ENCODE measurements at places on chromosomes 2 and 18.

- peak; percentile 34 for DNase-seq
Observed at GRCh38 chr2:19312949-19313348, 45.5 kb downstream of the OSR1 start.

DNA sequence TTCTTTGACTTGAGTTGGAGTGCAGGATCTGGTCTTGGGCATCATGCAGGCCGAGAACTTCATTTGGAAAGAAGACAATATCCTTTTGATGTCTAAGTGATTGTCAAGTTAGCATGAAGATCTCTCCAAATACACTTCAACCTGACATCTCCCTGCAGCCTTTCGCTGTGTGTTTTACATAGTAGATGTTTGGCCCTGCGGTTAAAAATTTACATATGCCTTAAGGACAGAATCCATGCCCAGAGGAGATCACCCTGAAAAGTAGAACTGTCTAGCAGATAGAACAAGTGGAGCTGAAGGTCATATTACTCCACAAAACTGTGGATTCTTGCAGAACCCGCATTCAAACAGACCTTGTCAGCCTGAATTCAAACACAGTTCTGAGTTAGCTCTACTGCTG, 409.9 kb downstream of the LPIN1 start:
- no peak for DNase-seq

DNA sequence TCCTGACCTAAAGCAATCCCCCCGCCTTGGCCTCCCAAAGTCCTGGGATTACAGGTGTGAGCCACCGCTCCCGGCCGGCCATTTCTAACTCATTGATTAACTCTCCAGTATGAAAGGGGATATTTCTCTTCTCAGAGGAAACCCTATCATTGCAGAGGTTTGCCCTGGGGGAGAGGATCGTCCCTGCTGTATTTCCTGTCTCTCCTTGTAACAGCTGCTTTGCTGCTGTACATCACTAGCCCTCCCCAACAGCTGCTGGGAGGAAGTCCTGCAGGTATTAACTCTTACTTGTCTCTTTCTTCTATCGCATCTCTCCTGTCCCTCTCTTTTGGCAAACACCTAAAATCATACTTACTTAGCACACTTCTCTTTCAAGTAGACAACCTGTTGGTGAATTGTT, 219.0 kb upstream of the DSEL start:
- DNase-seq = no peak

GRCh38 chr2:8750221-8750620, 68.4 kb downstream of the ID2 start:
- DNase-seq = no peak

DNA sequence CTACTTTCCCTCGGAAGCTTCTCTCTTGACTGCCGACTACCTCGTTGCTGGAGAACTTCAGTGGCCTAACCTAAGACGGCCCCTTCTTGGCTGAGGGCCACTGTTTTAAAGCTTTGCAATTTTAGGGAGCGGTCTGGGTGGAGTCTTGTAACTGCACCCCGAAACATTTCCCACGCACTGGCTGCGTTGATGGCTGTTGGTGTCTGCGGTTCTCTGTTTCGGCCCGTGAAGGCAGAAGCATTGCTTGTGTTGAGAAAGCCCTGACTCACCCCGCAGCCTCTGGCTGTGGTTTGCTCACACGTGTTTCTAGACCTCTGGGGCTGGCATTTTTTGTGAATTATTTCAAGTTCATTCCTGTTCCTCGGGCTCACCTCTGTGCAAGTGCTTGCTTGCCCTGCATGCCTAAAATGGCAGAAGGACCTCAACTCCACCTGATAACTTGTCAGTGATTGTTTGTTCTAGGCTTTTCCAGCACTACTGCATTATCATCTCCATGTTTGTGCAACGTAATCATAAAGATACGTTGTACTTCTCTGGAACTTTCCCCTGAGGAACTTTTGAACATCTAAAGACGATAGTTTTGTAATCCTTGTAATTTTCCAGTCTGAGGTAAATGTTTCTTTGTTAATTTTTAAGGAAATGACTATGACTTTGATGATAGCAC, 94.2 kb upstream of the DLX2 start:
- peak; percentile 93 for DNase-seq

DNA sequence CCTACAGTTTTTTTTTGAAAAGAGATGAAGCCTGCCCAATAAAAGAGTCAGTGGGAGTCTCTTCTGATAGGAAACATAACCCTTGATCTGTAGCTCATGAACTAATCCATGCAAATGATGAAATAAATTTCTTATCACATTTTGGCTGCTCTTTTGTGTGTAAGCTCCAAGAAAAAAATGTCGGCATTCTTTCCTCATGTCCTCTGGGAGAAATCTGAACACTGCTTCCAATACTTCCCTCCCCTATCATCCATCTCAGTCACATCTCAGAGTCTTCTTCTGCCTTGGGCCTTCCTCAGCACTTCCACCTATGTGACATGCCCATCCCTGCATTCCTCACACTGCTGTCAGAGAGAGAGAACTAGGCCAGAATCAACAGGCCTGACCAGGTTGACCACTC, 395.7 kb upstream of the ST6GAL2 start:
- DNase-seq = no peak

DNA sequence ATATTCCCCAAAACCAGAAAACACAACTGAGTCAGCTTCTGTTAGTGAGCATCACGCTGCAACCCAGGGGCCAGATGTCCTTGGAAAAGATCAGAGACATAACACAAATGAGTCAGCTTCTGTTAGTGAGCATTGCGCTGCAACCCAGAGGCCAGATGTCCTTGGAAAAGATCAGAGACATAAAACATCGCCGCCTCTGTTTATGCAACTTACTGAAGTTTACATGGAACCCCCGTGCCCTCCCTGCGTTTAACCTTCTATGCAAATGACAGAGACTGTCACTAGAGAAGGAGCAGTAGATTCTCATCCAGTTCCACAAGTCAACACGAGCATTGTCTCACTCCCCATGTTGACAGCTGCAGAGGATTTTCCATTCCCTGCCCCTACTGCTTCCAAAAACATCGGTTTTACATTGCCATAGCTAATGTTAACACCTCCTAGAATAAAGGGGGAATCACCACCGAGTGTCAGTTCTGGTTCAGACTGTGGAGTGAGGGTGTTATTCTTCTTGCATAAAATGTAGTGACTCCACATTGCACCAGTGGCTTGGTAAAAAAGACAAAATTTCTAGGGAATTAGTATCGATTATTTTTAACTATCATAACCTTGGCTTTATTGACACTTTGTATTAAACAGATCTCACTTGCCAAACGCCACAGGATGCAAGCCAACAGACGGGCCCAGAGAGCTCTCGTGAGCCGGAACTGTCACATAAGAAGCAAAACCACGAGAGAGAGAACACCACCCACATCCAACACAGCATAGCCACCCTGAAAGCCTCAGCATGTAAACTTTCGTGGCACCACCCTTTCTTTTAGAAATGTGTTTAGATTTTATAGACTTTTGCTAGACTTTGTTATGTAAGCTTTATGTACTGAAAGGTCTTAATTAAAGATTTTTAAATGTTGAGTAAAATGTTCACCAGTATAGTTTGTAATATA, 87.7 kb downstream of the SH3YL1 start:
- DNase-seq = no peak

GRCh38 chr2:219627103-219628100, at the start of gene SLC4A3:
TSS of gene SLC4A3 (plus strand) at chr2:219627630. CDS start at chr2:219627993, 363 bp downstream.
- DNase-seq = peak; percentile 53

DNA sequence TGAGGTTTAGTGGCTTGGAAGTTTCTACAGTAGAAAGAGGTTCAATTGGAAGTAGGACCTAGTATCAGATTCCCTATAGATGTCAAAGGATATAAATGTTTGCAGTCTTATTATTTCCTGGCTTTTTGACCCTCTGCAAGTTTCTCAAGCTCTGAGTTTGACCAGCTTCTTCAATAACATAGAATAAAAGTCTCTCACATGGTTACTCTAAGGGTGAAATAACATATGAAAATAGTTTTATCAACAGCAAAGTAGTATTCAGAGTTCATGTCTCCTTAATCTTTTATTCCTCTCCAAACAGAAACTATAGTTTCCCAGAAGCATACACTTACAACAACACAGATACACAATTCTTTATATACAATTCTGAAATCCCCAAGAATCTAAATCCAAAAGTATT, 132.9 kb upstream of the RND3 start:
- no peak for DNase-seq

DNA sequence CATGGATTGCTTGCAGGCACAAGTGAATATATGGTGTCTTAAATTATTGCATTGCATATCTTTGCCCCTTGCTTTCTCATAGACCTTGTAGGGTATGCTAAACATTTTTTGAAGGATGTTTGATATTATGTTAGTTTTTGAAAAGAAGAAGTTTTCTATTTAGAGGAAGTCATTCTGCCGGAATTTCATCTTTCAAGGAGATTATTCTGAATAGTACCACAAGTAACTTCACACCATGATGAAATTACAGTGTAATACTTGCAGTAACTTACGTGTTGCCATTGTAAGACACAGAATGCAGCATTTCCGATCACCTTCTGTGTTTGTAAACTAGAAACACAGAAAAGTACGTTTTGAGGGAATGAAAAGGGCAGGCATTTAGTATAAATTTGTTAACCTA, 71.9 kb downstream of the ACVR2A start:
- no peak for DNase-seq

GRCh38 chr2:120622886-120623753, 112.5 kb upstream of the GLI2 start:
- no peak for DNase-seq

GRCh38 chr2:32887125-32887524, 59.6 kb upstream of the LTBP1 start:
- no peak for DNase-seq

DNA sequence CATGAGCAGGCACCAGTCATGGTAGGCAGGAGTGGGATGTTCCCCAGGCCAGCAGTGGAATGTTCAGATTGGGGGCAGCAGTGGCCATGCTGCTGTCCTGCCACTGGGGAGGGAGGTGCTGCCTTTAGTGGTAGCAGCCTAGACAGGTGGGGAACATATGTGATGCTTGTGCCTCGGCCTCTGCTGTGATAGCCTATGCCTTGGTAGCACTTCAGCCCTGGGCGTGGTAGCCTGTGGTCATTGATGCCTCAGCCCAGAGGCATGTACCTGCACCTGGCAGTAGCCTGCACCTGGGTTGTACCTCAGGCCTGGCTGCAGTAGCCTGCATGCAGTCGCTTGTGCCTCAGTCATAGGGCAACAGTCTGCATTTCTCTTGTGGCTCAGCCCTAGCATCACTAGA, 7.1 kb downstream of the RFTN2 start:
- no peak for DNase-seq

GRCh38 chr2:101776172-101777043, 78.9 kb downstream of the MAP4K4 start:
- DNase-seq = no peak

- DNase-seq = no peak
Observed at GRCh38 chr2:200307724-200308545, 1.4 kb downstream of the SPATS2L start.

GRCh38 chr2:157751462-157752058, 122.9 kb upstream of the ACVR1C start:
- DNase-seq = no peak

- no peak for DNase-seq
Observed at GRCh38 chr2:170885130-170885791, 43.8 kb upstream of the GORASP2 start.

DNA sequence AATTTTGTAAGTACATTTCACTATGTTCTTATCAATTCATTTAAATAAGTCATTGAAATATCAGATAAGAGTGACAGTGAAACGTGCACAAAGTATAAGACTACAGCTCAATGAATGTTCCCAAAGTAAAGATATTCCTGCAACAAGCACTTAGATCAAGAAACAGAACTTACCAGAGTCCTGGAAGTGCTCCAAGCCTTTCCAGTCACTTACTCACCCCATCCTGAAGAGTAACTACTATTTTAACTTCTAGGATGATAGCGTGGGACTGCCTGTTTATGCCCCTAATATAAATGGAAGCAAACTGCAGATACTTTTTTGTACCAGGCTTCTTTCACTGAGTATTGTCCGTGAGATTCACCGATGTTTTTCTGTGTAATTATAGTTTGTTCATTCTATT, 768.9 kb downstream of the SLC4A3 start:
- DNase-seq = no peak

- no peak for DNase-seq
Observed at GRCh38 chr2:161631855-161632391, 7.7 kb downstream of the SLC4A10 start.

DNA sequence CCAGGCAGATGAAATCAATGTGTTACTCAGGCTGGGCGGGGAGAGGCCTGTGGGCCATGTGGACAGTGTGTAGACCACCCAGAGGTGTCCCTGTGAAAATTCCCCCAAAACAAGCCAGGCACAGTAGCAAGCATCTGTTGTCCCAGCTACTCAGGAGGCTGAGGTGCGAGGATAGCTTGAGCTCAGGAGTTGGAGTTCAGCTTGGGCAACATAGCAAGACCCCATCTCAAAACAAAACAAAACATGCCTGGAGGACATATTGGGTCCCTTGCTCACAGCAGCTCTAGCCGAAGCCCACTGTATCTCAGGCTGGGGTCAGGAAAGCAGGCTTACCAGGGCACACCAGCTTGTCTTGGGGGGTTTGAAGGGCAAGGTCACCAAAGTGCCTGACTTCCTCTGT, 4.3 kb upstream of the PTMA start:
- DNase-seq = no peak

DNA sequence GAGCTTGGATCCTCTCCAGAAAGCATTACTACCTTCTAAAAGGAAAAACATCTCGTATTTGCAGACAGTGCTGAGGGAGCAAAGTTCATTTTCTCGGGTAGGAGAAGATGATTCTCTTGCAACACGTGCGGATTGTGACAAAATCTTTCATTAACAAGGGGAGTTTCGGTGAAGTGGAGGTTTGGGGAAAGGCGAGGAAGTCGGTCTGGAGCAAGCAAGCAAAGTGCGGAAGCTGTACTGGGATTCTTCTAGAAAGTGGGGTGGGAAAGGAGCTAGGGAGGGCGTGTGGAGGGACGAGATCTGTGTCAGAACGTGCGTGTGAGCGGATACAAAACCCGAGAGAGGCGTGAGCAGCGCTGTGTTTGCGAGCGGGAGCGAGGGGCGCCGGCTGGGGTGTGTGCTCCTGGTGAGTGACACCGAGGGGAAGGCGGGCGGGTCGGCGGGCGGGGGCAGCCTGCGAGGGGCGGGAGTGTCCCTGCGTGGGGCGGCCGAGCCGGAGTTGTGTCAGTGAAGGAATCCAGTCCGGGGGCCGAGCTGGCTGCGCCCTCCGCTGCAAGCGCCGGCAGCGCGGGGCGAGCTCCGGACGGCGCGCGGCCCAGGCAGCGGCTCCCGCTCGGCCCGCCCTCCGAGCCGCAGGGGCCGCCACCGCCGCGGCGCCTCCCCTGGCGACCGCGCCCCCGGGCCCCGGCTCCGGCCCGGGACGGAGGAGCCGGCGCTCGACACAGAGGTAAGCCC, at the start of gene SPATS2L:
SPATS2L (plus strand) TSS at position 498 of the 735 bp plus-strand sequence. CDS start 82,552 bp downstream, outside the sequence.
- DNase-seq = peak; percentile 46
